ENCODE measurements at places on chromosomes 7 and 10.

- no peak for ATAC-seq
These were observed 22.2 kb upstream of the PARP12 start for GRCh38 chr7:140084972-140085371.

- ATAC-seq: no peak
These were observed 98.8 kb downstream of the ELFN1 start for GRCh38 chr7:1768832-1769231.

GRCh38 chr10:6918305-6918704 is 338.2 kb upstream of the PRKCQ start:
- ATAC-seq: no peak

- no peak for ATAC-seq
These were observed 180.7 kb downstream of the CPEB3 start for GRCh38 chr10:92110039-92110794.

DNA sequence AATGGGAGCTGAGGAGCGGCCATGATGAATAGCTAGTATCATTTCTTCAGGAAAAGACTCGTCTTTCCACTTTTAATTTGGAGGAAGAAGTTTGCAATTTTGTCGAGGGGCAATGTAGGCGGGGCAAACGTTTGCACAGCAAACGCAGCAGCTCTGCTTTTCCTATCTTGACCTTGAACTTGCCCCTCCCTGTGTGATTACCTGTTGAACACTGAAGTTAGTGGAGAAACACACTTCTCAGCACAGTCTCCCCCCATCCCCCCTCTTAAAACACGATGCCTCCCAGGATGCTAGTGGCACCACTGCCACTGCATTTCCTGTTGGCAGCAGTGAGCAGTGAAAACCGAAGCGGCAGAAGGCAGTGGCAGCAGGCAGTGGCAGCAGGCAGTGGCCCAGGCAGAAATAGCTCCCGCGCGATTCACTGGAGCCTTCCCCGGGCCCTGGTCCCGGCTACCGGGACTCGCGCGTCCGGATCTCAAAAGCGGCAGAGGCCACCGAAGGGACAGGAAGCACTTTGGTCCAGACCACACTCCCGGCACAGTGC is at the start of gene EPDR1:
TSS of gene EPDR1 (plus strand) at position 336 of the 544 bp plus-strand sequence. CDS start 300 bp downstream, outside the sequence.
- peak; percentile 27 for ATAC-seq

DNA sequence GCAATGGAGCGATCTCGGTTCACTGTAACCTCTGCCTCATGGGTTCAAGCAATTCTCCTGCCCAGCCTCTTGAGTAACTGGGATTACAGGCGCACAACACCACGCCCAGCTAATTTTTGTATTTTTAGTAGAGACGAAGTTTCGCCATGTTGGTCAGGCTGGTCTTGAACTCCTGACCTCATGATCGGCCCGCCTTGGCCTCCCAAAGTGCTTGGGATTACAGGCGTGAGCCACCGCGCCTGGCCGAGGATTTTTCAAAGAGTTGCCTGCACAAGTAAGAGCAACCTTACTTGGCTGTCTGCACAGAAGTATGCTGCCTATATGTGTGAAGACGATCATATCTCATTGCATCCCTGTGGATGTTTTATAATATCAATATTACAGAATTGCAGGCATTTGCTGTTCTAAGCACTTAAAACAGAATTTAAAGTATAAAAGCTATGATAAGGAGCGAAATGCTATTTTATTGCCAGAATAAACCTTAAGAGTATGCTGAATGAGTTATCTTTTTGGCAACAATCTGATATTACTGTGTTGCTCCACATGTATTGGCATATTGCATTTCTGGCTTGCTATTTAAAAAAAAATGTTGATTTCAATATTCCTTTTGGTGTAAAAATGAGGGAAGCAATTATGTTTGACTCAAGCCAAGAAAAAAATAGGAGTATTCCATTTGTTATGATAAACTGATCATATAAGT is 379.4 kb upstream of the SEMA3D start:
- ATAC-seq: no peak

DNA sequence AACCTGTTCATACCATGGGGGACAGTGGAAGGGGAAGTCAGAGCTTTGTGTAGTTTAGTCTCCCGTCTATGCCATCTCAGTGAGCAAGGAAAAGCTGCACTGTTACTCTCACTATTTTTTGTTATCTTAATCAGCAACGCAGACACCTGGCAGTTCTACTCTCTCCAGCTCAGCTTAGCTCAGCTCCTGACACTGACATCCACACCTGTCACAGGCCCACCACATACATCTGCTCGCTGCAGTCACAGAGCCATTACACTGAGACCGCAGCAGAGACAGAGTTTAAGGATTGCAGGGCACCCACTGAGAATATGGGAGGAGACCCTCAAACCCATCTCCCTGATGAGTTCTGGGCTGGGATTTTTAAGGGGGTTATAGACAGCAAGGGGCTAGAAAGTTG is 257.3 kb upstream of the AKR1E2 start:
- no peak for ATAC-seq

- ATAC-seq: no peak
These were observed 8.7 kb upstream of the BAZ1B start for GRCh38 chr7:73530800-73531199.

DNA sequence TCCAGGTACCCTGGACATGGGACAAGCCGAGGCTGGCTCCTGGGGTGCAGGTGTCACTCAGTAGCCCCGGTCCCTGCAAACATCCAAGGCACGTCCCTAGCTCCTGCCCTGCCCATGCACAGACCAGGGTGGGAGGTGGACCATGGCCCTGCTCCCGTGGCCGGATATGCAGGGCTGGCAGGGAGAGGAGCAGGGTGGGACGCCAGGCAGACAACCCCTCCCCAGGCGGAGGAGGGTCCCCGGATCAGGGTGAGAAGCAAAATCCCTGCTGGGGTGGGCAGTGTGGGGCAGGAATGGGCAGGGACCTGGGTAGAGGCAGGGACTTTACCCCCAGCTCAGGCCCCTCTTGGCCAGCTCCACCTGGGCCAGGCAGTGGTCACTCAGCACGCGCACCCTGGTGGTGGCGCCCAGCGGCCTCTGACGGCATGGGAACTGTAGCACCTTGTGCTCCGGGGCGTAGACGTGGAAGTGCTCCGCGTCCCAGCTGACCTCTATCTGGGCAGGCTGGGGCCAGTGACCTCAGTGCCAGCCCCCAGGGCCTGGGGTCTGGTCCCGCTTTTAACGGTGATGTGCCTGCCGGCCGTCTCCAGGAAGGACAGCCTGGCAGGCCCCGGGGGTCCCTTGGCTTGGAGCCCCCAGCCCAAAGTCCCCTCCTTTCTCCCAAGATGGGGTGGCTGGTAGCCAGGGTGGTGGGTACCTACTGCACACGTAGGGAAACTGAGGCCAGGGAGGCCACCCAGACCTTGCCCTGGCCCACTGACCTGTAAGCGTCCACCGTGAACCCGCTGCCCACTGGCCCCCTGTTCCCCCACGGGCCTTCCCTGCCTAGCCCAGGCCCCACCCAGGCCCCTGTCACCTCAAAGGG is 1.2 kb downstream of the GRIFIN start:
- ATAC-seq: no peak

DNA sequence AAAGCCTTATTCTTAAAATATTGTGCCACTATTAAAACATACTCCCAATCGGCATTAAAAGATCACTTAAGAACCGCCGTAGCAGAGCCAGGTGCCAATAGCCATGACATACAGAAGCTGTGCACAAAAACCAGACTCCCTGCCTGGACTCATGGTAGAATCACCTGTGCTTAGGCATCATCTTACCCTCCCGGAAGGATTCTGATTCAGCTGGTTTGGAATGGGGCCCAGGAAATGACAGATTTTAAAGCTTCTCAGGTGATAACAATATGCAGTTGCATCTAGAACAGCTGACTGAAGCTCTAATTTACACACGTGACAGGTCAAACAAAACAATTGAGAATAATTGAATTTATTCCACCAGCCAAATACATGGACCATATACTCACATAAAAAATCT is 10.7 kb downstream of the A1CF start:
- no peak for ATAC-seq

DNA sequence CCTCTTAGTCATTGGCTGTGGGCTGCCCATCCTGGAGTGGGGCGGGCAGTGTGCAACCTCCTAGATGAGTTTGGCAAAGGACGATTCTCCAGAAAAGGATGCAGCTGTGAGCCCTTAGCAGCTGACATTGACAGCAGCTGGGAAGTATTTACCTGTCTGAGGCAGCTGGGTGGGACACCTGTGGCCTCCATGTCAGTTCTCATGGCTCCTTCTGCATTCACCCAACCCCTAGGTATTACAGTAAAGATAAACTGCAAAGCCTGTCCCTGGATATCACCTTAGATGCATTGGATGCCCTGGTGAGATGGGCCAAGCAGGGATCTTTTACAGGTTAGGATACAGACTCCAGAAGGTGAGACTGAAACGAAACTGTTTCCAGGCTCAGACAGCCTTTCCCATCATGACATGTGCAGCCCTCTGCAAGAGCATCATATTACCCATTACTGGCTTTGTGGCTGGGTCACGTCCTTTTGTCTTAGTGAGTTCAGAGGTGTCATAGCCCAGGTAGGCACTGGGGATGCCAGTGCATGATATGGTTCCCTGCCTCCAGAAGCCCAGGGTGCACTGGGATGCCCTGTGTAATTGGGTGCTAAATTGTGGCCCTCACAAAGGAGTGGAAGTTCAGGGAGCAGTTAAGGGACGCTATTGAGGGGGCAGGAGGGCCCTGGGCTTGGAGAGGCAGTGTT is 28.9 kb downstream of the MINDY4 start:
- no peak for ATAC-seq

Data from gastroesophageal sphincter (tissue), 4 donors.